Activated naive CD8-positive, alpha-beta T cell treated with anti-CD3 and anti-CD28 coated beads for 36 hours (primary cell): ENCODE measurements at places on chromosomes 12 and 14.

DNA sequence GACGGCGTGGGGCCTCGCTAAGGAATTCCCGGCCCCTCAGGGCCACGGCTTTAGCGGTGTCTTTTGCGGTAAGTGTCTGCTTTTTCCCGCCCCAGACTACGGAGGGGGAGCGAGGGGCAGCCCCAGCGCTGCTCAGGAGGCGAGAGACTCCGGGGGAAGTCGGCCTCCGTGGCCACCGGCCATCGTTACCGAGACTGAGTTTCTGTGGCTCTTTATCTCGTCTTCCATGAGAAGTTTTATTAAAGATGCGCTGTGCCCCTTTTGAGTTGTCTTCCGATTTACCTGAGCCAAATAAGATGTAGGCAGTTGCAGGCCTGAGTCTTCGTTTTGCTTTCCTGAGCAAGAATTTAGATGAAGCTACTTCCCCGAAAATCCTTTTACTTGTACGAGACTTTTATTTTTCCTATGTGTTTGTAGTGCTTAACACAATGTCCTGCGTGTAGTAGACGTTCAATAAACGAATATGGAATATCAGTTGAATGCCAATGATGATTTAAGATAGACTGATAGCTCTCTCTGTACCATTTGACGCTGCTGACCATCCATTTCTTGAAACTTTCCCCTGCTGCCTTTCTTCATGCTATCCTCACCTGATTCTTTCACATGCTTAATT, 462 bp downstream of the SRP54 start:
- H3K36me3 ChIP-seq = peaks cover 15% of the 10 kb centered on the region
- DNase-seq = no peak
- no peak overlapping the region for H3K27ac ChIP-seq
- H3K4me1 ChIP-seq = peaks cover 41% of the 10 kb centered on the region
- no peak overlapping the region for H3K4me3 ChIP-seq
- H3K27me3 ChIP-seq = no peaks in the 10 kb centered on the region

GRCh38 chr12:108046135-108046534, 83.0 kb upstream of the WSCD2 start:
- no peaks in the 10 kb centered on the region for H3K36me3 ChIP-seq
- H3K27ac ChIP-seq = no peak overlapping the region
- no peak overlapping the region for H3K4me3 ChIP-seq
- peaks cover 6% of the 10 kb centered on the region for H3K4me1 ChIP-seq
- no peak for DNase-seq

GRCh38 chr12:47849261-47849660, 29.6 kb upstream of the HDAC7 start:
- peaks cover 60% of the 10 kb centered on the region for H3K36me3 ChIP-seq
- H3K4me1 ChIP-seq = peaks cover 13% of the 10 kb centered on the region
- H3K27me3 ChIP-seq = no peaks in the 10 kb centered on the region
- no peak overlapping the region for H3K4me3 ChIP-seq
- no peak for DNase-seq
- H3K27ac ChIP-seq = no peak overlapping the region

- peak; percentile 7 for DNase-seq
- H3K27ac ChIP-seq = peak overlapping the region; percentile 77
- H3K4me1 ChIP-seq = peaks cover 55% of the 10 kb centered on the region
- peaks cover 26% of the 10 kb centered on the region for H3K36me3 ChIP-seq
- no peak overlapping the region for H3K4me3 ChIP-seq
- H3K27me3 ChIP-seq = no peaks in the 10 kb centered on the region
These were observed 337.4 kb upstream of the RGS6 start for GRCh38 chr14:71594821-71595220.

GRCh38 chr12:127696963-127697362, 570.0 kb upstream of the TMEM132C start:
- no peaks in the 10 kb centered on the region for H3K27me3 ChIP-seq
- no peak overlapping the region for H3K4me3 ChIP-seq
- H3K4me1 ChIP-seq = no peaks in the 10 kb centered on the region
- DNase-seq = no peak
- H3K27ac ChIP-seq = no peak overlapping the region
- H3K36me3 ChIP-seq = no peaks in the 10 kb centered on the region

DNA sequence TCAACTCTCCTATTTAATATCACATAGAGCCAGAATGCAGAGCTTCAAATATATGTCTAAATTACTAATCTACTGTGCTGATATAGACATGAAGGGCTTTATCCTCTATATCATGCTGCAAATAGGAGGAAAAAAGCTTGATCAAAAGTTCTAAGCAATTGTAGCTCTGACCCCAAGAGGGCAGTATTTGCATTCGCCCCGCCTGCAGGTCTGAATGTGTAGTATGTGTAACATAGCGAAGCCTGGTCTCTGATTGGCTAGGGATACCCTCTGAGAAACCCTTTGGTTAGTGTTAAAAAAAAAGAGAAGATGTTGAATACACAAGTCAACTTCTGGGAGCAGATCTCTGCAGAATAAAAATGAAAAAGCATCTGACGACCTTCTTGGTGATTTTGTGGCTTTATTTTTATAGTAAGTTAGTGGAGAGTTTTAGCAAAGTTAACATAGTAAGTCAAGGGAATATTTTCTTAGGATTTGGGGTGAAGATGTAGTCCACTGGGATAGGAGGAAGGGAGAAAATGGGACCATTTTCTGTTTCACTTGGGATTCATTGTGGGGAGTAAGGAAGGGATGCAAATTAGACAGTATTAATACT, 151.6 kb upstream of the OR4E1 start:
- H3K4me3 ChIP-seq = peak overlapping the region; percentile 70
- peaks cover 22% of the 10 kb centered on the region for H3K27me3 ChIP-seq
- H3K36me3 ChIP-seq = no peaks in the 10 kb centered on the region
- peak; percentile 42 for DNase-seq
- peaks cover 7% of the 10 kb centered on the region for H3K4me1 ChIP-seq

DNA sequence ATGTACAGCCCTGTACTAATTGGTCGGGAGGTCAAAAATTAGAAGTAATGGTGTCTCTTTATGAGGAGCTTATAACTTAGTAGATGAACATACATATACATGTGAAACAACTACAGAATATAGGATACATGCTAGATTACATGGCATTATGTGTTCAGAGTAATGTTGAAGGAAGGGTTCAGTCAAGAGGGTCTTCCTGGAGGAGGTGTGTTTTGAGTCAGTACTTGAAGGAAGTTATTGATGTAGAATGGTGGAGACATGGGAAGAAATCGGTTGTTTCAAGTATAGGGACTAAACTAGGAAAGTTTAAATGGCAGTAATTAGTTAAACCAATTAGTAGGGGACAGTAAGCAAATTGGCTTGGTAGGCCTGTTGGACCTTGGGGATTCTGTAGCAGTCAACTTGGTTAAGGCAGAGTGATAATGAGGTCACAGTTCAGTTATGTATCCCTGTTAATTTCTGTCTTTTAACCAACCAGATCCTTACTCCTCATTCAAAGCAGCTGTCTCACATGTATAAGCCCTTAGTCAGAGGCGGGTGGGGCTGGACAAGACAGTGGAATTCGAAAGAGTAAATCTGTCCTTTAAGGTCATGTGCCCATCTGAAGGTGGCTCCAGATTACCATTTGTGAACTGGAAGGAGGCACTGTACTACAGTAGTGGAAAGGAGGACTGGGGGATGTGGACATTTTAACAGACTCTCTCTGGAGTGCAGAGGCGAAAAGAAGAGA, 3.5 kb upstream of the ANKRD52 start:
- no peaks in the 10 kb centered on the region for H3K36me3 ChIP-seq
- no peak overlapping the region for H3K4me3 ChIP-seq
- no peak overlapping the region for H3K27ac ChIP-seq

DNA sequence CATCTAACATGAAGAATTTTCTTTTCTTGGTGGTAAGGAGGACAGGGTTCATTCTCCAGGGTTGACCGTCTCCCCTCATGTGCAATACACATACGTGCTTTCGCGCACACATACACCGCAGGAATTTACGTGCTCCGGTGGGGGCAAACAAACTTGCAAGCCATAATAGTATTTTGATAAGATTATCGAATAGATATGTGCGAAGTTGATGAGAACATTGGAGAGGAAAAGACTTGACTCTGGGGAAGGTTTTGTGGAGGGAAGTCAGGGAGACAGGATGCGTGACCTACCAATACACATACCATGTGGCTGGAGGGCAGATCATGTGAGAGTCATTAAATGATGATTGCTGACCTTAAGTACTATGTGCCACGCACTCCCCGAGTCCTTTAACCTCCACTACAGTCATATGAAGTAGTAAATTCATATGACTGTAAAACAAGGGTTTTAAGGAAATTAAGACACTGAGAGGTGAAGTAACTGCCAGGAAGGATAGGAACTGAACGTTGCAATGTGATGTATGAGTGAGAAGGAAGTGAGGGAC, 921 bp downstream of the RAD51B start:
- H3K4me3 ChIP-seq = peak overlapping the region; percentile 93
- no peaks in the 10 kb centered on the region for H3K27me3 ChIP-seq
- peak overlapping the region; percentile 97 for H3K27ac ChIP-seq
- H3K4me1 ChIP-seq = peaks cover 20% of the 10 kb centered on the region

- H3K27me3 ChIP-seq = no peaks in the 10 kb centered on the region
- no peaks in the 10 kb centered on the region for H3K36me3 ChIP-seq
- H3K27ac ChIP-seq = peak within 1 kb of the TSS; percentile 10
- peak within 1 kb of the TSS; percentile 9 for H3K4me3 ChIP-seq
- H3K4me1 ChIP-seq = peaks cover 26% of the 10 kb centered on the region
These were observed at the start of gene PLEKHG7 for GRCh38 chr12:92702754-92703679. PLEKHG7 (plus strand) TSS chr12:92702989; CDS start chr12:92706632, 3,643 bp downstream.

GRCh38 chr12:18562531-18562930, 175.3 kb downstream of the PLCZ1 start:
- DNase-seq = no peak
- no peak overlapping the region for H3K4me3 ChIP-seq
- no peak overlapping the region for H3K27ac ChIP-seq
- no peaks in the 10 kb centered on the region for H3K36me3 ChIP-seq
- H3K4me1 ChIP-seq = no peaks in the 10 kb centered on the region

DNA sequence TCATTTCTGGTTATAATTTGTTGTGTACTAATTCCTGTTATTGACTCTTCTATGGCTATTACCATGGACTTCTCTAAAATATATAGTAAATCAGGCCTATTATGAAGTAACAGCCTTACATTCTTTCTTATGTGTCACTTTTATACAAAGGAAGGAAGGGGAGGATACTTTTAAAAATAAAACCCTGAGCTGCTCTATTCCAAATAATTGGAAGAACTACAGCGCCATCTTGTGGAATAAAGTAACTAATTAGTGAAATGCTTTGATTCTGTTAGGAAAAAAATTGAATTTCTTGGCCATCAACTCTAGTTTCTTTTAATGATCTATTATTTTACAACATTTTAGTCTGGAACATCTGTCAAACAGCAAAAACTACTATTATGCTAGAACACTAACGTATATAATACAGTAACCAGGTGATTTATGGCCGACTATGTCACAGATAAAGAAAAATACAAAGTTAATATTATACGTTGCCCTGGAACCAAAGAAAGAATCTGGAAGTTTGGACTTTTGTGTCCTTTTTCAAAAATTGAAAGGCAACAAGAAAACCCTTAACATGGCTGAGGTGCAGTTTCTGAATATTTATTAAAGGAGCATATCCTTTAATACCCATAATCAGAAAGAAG, 55.0 kb upstream of the NELL2 start:
- H3K36me3 ChIP-seq = no peaks in the 10 kb centered on the region
- no peak overlapping the region for H3K4me3 ChIP-seq
- no peak for DNase-seq
- no peaks in the 10 kb centered on the region for H3K27me3 ChIP-seq

GRCh38 chr12:100279607-100280244, 12.7 kb downstream of the SCYL2 start:
- no peak for DNase-seq
- no peak overlapping the region for H3K27ac ChIP-seq
- H3K4me1 ChIP-seq = peaks cover 20% of the 10 kb centered on the region

DNA sequence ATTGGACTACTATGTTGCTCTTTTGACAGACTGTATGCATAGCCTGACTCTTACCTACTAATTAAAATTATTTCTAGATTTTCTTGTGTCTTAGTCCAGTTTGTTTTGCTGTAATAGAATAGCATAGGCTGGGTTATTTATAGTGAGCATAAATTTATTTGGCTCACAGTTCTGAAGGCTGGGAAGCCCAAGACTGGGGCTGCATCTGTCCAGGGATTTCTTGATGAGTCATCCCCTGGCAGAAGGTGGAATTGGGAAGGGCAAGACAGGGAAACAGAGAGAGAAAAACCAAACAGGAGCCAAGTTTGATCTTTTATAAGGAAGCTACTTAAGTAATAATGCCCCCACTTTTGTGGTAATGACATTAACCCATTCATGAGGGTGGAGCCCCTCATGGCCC, 759.2 kb upstream of the LRFN5 start:
- H3K27me3 ChIP-seq = no peaks in the 10 kb centered on the region
- H3K27ac ChIP-seq = no peak overlapping the region
- no peaks in the 10 kb centered on the region for H3K4me1 ChIP-seq
- no peaks in the 10 kb centered on the region for H3K36me3 ChIP-seq

- peak overlapping the region; percentile 13 for H3K27ac ChIP-seq
- H3K27me3 ChIP-seq = no peaks in the 10 kb centered on the region
- no peak for DNase-seq
- no peak overlapping the region for H3K4me3 ChIP-seq
- peaks cover 7% of the 10 kb centered on the region for H3K36me3 ChIP-seq
- peaks cover 26% of the 10 kb centered on the region for H3K4me1 ChIP-seq
These were observed 206.0 kb upstream of the PLEKHG7 start for GRCh38 chr12:92496790-92497189.

GRCh38 chr12:92845329-92845728, 83.8 kb downstream of the EEA1 start:
- no peaks in the 10 kb centered on the region for H3K4me1 ChIP-seq
- H3K36me3 ChIP-seq = peaks cover 27% of the 10 kb centered on the region
- DNase-seq = no peak
- no peak overlapping the region for H3K4me3 ChIP-seq
- no peak overlapping the region for H3K27ac ChIP-seq

- H3K27me3 ChIP-seq = no peaks in the 10 kb centered on the region
- no peak for DNase-seq
- no peak overlapping the region for H3K27ac ChIP-seq
- H3K36me3 ChIP-seq = peaks cover 43% of the 10 kb centered on the region
- H3K4me1 ChIP-seq = peaks cover 30% of the 10 kb centered on the region
These were observed 76.3 kb downstream of the CDK17 start for GRCh38 chr12:96323906-96324305.

DNA sequence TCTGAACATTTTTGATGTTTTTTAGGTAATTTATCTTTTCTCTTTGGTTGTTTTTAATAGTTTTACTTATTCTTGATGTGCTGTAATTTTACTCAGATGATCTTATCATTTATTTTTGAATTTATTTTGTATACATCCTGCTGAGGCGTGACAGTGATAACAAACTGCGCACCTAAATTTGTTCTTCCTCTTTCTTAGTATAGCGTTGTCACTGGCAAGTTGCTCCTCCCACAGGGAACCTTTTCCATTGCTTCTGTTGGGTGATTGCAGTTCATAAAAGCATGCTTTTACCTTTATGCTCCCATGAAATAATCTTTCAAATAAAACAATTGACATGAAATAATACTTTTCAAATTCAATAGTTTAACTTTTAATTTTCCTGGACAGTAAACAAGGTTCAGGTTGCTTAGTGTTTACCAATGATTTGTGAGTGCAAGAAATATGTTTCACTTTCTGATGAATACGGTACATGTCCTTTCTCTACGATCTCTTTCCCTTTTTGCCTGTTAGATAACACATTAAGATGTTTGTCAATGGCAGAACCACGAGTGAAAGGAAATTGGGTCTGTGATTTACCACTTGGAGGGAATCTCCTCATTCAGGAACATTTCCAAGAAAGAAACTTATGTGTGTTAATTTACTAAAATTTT, 223.3 kb downstream of the CCDC91 start:
- no peak overlapping the region for H3K27ac ChIP-seq
- peaks cover 17% of the 10 kb centered on the region for H3K36me3 ChIP-seq
- no peaks in the 10 kb centered on the region for H3K27me3 ChIP-seq
- DNase-seq = no peak

- DNase-seq = no peak
- H3K4me3 ChIP-seq = no peak overlapping the region
- no peaks in the 10 kb centered on the region for H3K36me3 ChIP-seq
- peaks cover 2% of the 10 kb centered on the region for H3K4me1 ChIP-seq
- H3K27me3 ChIP-seq = peaks cover 50% of the 10 kb centered on the region
- H3K27ac ChIP-seq = no peak overlapping the region
These were observed 173.8 kb downstream of the C12orf75 start for GRCh38 chr12:105504286-105504685.
